Coronary artery (tissue), 2 donors: ENCODE measurements at places on chromosomes 16 and 17.

GRCh38 chr17:9414471-9414870 is 161.1 kb downstream of the STX8 start:
- no peak for DNase-seq

DNA sequence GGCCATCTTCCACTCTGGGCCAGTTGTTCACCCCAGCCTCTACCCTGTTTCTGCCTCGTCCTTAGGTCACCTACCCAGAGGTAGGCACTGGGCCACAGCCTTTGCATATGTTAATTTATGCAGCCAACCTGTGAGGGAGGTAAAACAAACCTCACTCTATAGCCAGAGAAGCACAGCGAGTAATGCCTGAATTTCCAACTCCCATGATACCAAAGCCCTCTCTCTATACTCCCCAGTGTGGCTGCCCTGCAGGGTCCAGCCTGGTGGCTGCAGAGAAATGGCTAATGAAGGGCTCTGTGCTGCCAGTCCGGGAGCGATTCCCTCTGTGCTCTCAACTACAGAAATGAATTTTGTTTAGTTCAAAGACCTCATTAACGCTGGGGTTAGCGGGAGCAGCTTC is 397.0 kb upstream of the CCL2 start:
- DNase-seq: no peak

- DNase-seq: peak; percentile 16
Observed at GRCh38 chr16:87065446-87066132, 251.6 kb downstream of the C16orf95 start.

- no peak for DNase-seq
Observed at GRCh38 chr17:59668816-59669215, 38.4 kb downstream of the PTRH2 start.

DNA sequence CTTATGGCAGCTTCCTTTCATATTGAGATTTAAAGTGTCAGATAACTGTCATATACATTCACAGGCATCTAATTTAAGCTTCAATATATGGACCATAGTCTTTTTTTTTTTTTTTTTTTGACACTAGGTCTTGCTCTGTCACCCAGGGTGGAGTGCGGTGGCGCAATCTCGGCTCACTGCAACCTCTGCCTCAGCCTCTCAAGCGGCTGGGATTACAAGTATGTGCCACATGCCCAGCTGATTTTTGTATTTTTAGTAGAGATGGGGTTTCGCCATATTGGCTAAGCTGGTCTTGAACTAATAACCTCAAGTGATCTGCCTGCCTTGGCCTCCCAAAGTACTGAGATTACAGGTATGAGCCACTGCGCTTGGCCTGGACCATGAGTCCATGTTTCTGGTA is 13.6 kb downstream of the CEP95 start:
- no peak for DNase-seq

GRCh38 chr17:71709946-71710345 is 410.9 kb upstream of the SOX9 start:
- DNase-seq: no peak

DNA sequence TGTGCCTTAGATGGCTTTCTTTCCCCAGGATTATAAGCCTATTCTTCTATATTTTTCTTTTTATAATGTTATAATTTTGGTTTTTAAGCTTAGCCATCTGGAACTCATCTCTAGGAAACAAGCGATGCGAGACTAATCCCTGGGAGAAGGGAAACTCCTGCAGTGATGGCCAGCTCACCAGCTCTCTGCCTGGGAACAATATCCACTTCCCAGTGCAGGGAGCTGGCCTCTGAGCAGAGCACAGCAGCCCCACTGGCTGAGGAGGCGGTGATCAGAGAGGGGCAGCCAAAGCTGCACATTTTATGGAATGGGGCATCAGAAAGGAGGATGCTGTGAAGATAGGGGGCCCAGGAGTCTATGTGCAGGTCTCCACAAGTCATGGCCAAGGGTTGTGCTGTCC is 183.3 kb downstream of the LGALS9B start:
- DNase-seq: no peak

- no peak for DNase-seq
Observed at GRCh38 chr17:16515933-16516332, 23.9 kb upstream of the LRRC75A start.
